GM12878 (cell line): ENCODE measurements at places on chromosomes 12 and 14.

DNA sequence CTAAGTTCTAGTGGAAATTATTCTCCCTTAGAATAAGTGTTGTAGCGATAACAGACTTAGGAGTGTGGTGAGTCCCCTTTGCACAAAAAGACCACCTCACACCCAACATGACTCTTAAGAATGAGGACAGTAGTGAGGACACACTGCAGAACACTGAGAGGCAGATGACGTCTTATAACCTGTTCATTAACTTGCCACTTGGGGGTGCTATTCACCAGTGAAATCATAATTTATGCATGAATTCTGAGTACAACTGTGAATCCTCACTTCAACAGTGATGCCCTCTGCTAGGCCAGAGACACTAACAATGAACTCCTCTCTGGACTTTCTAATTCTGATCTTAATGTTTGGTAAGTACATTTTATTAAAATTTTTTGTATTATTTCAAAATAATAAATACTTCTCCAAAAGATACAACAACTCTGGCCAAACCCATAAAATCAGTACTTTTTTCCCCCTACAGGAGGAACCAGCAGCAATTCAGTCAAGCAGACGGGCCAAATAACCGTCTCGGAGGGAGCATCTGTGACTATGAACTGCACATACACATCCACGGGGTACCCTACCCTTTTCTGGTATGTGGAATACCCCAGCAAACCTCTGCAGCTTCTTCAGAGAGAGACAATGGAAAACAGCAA, 274.7 kb downstream of the DAD1 start:
- peak; percentile 48 for DNase-seq

DNA sequence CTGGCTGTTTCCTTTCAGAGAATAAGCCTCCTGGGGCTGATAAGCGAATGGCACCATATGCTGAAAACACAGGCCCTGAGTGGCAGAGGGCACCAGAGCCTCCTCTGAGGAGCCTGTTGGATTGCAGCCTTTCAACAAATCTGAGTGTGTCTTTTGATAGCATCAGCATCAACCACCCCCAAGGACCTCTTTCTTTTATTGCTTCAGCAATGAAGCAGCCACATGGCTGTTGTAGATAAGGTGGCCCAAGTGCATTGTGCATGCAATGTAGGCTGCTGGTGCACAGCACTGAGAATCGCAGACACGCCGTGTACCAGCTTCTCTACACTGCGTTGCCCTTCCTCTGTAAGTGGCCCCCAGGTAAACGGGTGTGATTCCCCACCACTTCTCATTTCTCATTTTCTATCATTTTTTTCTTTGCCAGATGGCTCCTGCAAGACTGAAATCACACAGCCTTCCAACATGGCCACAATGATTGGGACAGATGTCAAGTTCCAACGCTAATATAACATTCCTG, 191.7 kb downstream of the DAD1 start:
- no peak for DNase-seq

- no peak for DNase-seq
Observed at GRCh38 chr12:28855761-28856310, 293.2 kb upstream of the FAR2 start.

- DNase-seq: no peak
Observed at GRCh38 chr12:53004582-53004981, 1.7 kb upstream of the EIF4B start.

- no peak for DNase-seq
Observed at GRCh38 chr12:47717443-47718193, 7.7 kb downstream of the ENDOU start.

DNA sequence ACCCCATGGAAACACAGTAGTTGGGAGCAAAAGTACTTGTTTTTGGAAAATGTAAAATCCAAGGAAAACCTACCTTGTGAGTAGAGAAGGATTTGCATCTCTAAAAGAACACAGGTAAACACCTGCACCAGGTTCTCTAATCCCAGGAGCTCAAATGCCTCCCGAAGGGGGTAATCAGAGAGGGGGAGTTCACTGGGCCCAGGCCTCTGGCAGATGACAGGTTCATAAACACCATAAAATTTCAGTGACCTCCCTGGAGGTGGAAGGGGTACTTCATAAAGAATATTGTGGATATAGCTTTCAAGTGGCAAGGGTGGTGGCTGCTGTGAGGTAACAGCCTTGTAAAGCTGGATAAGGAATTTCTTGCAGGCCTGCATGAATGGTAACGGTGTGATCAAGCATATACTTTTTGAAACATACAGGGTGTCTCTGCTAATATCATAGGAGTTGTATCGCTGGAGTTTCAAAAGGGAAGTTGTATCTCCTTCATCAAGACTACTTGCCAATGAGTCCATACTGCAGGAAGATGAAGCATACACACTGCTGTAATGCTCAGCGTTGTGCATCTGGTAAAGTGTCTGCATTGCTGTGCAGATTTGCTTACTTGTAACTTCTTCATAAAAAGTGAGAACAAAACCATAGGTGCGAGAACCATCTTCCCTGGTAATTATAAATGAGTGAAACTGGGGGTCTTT, 111.3 kb downstream of the DENND5B start:
- no peak for DNase-seq

DNA sequence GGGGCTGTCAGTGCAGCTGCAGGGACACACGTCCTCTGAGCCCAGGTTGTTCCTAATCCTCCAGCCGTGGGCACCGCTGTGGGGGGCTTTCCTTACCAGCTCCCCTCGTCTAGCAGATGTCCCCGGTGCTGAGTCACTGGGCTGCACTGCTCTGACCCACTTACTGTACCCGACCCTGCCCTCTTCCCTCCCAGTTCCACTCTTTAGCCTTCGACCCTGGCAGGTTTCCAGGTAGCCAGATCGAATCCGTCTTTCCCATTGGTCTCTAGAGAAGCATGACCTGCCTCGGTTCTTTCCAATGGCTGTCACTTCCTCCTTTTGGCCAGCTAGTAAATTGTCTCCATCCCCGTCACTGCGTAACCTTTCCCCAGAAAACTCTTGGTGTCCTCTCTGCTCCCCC, 48.4 kb downstream of the ELK3 start:
- no peak for DNase-seq

- no peak for DNase-seq
Observed at GRCh38 chr12:51639361-51639760, 48.3 kb downstream of the SCN8A start.

DNA sequence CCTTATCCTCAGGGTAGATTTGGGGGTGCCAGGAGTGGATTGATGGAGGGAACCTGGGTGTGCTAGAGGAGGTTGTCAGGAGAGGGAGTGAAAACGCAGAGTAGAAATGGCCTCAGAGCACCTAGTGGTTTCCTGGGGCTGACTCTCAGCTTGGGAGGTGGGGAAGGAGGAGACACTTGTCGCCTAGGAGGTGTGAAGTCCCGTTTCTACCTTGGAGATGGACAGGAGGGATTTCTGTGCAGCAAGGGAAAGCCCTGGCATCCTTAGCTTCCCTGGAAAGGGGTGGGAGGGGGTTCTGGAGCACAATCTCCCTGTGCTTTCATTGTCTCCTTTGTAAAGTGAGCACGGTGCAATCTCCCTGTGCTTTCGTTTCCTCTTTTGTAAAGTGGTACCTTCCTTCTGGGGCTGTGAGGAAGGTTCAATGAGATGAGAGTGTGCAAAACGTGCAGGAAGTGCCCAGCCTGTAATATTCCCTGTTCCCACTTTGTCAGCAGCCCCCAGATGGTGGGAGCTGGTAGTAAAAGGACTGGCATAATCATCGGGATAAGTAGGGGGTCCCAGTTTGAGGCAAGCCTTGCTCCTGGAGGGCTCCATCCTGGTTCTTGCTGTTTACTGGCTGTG, 1.6 kb downstream of the OAS3 start:
- DNase-seq: peak; percentile 65

DNA sequence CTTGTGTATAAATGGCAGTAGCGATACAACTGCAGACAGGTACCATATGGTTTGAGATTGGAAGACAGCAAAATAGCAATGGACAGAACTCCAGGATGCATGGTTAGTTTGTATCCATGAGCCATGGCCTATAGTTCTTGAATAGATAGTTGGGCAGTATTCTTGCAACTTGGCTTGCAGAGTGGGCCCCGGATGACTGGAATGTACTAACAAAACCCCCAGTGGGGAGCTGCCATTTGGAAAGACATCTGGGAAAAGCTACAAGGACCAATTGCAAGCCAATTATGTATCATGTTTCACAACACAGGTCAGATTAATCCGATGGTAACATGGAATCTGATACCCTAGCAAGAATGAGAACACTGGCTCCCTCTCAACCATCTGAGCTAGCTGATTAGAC, 279.6 kb downstream of the RERGL start:
- DNase-seq: no peak

DNA sequence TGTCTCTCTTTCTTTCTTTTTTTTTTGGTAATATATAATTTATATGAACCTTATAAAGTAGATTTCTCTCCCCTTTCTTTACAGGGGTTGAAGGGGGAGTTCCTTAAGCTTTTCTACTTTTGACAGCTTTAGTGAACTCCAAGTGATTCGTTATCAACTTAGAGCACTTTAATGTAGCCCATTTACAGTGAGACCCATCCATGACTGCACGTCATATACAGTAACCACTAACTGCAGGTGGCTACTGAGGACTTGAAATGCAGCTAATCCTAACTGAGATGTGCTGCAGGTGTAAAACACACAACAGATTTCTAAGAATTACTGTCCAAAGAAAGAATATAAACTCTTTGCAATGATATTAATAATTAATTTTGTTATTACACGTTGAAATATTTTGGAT, 582 bp downstream of the LRRIQ1 start:
- DNase-seq: no peak

DNA sequence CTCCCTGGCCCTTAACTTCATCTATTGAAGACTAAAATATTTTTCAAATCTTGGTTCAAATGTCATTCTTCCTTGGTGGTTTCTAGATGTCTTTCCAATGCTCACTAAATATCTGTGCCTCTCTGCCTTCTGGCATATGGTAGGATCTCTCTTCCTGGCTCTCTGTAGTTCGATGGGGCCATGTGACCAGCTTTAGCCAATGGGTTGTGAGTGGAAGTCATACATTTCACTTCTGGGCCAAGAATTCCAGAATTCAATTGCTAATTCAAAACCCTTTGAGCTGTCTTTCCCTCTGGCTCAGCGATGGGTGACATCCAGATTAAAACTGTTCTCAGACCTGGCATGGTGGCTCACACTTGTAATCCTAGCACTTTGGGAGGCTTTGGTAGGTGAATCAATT, 25.8 kb upstream of the CTDSP2 start:
- DNase-seq: no peak
